Kidney (tissue), 22 donors: ENCODE measurements at places on chromosomes 7 and 10. TPM values are rescaled to one million over a fixed set of nuclear protein-coding genes. Genes with fewer than 3 reads are reported as not detected.

- H3K27ac ChIP-seq: no peak overlapping the region
- H3K27me3 ChIP-seq: no peaks in the 10 kb centered on the region
- no peak overlapping the region for H3K4me3 ChIP-seq
- no peaks in the 10 kb centered on the region for H3K4me1 ChIP-seq
These were observed 9.3 kb upstream of the ZNF438 start for GRCh38 chr10:31041011-31041410.

The CASP2 gene
- total RNA-seq: 36.2 TPM

DNA sequence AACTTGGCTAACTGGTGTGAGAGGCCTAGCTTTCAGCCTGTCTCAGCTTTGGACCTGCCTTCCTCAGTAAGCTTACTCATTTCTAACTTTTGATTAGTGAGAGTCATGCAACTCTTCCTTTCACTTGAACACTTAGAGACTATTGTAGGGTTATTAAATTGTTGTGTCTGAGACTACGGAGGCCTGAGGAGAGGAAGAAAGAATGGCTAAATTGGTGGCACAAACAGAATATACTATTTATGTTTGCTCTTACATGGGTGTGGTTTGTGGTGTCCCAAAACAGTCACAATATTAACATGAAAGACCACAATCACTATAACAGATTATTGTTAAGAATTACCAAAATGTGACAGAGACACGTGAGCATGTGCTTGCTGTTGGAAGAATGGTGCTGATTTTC, 82.1 kb downstream of the TRIM24 start:
- DNase-seq: no peak
- H3K4me3 ChIP-seq: no peak overlapping the region
- H3K27me3 ChIP-seq: no peaks in the 10 kb centered on the region
- H3K36me3 ChIP-seq: peaks cover 17% of the 10 kb centered on the region
- H3K4me1 ChIP-seq: no peaks in the 10 kb centered on the region
- no peak overlapping the region for H3K27ac ChIP-seq

The EPHA1 gene
- total RNA-seq: 22.3 TPM

GRCh38 chr7:106138776-106139175, 26.7 kb upstream of the SYPL1 start:
- H3K4me3 ChIP-seq: no peak overlapping the region
- H3K36me3 ChIP-seq: no peaks in the 10 kb centered on the region
- H3K27ac ChIP-seq: no peak overlapping the region
- no peaks in the 10 kb centered on the region for H3K4me1 ChIP-seq
- no peak for DNase-seq
- no peaks in the 10 kb centered on the region for H3K27me3 ChIP-seq
